H9 (cell line): ENCODE measurements at places on chromosomes 16 and 17. TPM values are rescaled to one million over a fixed set of nuclear protein-coding genes. Genes with fewer than 3 reads are reported as not detected.
A peak's percentile ranks its signal among the peaks of the same experiment; 100 is the strongest.

ADAMTS18 gene
- 0.07 and 0.09 TPM in 2 replicates for total RNA-seq

C17orf107 gene
- total RNA-seq: 4.0 and 4.4 TPM in 2 replicates

- peak overlapping the region; percentile 100 for H3K4me3 ChIP-seq
- peaks cover 66% of the 10 kb centered on the region for H3K36me3 ChIP-seq
- no peaks in the 10 kb centered on the region for H3K4me1 ChIP-seq
- DNase-seq: no peak
- H3K27me3 ChIP-seq: no peaks in the 10 kb centered on the region
- H3K27ac ChIP-seq: peak overlapping the region; percentile 17
Observed at GRCh38 chr17:4945944-4946280, 2.4 kb downstream of the PFN1 start.

DNA sequence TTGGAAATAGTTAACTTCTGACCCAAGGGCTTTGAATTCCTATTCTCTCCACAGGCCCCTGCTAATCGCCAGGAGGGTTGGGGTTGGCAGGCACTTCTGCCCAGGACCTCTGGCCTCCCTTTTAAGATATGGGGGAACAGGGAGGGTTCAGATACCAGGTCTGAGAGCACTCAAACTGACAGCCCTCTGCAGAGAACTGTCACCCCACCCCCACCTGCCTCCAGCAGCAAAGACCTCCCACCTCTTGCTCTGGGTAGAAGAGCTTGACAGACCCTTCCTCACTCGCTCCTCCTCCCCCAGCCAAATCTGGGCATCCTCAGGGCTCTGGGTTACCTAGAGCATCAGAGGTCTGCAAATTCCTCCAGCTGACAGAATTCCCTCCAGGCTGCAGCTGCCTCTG is 11.6 kb downstream of the CDH3 start:
- no peak overlapping the region for H3K27ac ChIP-seq
- H3K4me3 ChIP-seq: no peak overlapping the region
- H3K36me3 ChIP-seq: peaks cover 4% of the 10 kb centered on the region; the same call in 2 of the 3 replicates
- DNase-seq: no peak
- no peaks in the 10 kb centered on the region for H3K4me1 ChIP-seq

DNA sequence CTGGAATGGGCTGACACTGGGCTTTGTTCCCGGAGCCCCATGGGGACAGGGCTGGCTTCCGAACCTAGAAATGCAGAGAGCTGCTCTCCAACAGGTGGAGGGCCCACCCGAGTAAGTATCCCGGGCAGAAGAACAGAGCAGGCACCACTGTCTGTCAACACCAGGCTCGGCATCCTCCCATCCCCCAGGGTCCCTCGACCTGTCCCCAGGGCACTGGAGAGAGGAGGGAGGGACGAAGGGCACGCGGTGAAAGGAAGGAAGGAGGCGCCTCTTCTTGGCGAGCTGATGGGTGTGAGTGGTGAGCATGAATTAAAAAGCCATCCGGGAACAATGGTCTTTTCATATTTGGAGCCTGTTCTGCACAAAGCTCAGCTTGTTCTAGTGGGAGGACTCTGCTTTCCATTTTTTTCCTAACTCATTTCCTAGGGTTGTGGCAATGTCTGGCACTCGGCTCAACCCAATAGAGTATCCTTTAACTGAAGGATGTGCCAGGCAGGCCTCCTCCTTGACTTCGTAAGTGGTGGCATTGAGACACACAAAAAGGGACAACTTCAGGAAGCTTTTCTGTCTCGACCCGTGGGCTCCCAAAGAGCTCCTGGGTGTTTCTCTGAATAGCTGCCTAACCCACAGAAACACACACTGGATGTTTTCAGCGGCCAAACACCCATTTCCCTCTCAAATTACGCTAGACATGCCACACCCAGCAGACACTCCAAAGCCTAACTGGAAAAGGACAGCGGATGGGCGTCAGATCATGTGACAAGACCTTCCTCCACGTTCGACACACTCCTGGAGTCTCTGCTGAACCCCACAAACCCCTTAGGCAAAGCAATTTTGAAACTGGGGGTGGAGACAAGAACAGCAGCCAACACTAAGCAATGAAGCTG is 47.7 kb downstream of the ZFHX3 start:
- no peaks in the 10 kb centered on the region; the same call in 1 of the 2 replicates for H3K27me3 ChIP-seq
- H3K36me3 ChIP-seq: peaks cover 6% of the 10 kb centered on the region
- H3K27ac ChIP-seq: no peak overlapping the region

DNA sequence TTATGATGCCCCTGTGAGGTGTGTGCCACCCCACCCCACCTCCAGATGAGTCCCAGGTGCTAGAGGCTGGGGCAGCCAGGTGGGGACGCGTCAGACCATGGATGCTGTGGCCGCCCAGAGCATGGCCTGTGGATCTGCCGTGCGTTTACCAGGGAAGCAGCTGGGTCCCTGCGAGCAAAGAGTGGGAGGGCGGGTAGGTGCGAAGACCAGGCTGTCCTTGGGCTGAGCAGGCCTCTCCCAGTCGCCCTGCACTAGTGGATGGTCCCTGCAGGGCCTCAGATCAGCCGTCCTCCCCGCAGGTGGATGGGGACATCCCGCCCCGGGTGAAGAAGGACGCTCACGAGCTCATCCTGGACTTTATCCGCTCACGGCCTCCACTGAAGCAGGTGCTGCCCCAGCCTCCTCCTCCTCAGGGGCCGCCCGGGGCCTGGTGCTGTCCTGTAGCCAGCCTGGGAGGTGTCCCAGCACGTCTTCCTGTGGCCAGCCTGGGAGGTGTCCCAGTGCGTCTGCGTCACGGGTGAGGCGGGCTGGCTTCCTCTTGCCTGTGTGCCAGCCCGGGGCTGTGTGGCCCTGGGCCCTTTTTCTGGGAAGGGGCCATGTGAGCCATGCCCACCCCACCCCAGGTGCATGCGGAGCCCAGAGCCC is 18.0 kb upstream of the TCF25 start:
- no peak overlapping the region for H3K27ac ChIP-seq
- no peaks in the 10 kb centered on the region for H3K36me3 ChIP-seq
- no peaks in the 10 kb centered on the region for H3K27me3 ChIP-seq

DNA sequence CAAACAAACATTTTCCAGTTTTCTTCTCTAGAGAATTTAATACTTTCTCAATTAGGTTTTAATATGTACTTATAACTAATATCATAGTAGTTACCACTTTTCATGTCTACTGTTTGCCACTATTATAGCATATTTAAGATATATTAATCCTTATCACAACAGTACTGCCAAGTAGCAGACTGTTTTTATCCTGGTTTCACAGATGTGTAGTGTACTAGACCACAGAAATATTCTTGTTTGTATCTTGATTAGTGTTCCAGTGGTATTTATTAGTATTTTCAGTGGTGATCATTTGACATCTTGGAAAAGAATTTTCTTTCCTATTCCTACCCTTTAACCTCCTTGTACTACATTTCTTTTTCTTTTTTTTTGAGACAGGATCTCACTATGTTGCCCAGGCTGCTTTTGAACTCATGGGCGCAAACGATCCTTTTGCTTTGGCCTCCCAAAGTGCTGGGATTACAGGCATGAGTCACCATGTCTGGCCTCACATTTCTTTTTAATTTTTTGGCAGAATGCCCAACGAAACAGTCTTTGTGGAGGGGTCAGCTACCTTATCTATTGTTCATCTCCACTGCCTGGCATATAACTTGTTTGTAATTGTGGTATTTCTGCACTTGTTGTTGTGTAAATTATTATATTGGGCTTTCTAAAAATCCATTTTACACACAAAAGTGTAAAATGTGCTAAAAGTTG is 27.2 kb downstream of the MAP2K4 start:
- H3K27me3 ChIP-seq: no peaks in the 10 kb centered on the region
- H3K4me1 ChIP-seq: peaks cover 14% of the 10 kb centered on the region
- no peak overlapping the region for H3K27ac ChIP-seq
- H3K4me3 ChIP-seq: no peak overlapping the region

DNA sequence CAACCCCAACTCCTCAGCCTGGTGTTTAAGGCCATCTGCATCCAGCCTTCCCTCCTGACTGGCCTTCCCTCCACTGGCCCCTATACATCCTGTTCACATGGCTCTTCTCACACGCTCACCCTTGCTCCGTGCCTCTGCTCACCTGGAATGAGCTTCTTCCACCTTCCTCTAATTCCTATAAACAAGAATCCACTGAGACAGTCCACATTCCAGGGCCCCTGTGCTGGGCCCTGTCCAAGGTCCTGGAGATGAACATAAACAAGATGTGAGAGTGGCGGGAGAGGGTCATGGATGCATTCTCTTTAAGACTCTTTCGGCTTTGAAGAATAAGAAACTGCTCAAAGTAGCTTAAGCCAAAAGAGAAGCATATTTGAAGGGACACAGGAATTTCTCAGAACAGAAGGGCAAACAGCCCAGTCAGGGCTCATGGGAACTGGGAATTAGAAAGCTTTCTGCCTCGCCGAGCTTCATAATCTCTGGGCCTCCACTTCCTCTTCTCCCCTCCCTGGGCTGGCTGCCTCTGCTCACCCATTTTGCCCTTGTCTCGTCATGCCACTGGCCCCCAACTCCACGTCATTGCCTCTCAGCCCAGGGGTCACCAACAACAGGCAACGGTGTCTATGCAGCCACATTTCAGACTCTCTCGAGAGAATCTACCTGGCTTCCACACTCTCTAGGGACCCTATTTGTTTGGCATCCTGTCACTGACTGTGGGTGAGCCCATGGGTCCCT is 13.5 kb downstream of the SPPL2C start:
- no peaks in the 10 kb centered on the region for H3K36me3 ChIP-seq
- no peak overlapping the region for H3K4me3 ChIP-seq
- no peak overlapping the region for H3K27ac ChIP-seq
- DNase-seq: peak; percentile 79
